Stimulated activated CD8-positive, alpha-beta memory T cell treated with anti-CD3 and anti-CD28 coated beads, Interleukin-7, amount 100 ng/mL, for 24 hours (primary cell): ENCODE measurements at places on chromosomes 11 and 22.

GRCh38 chr11:96103102-96103501, 179.2 kb upstream of the MTMR2 start:
- DNase-seq = no peak

DNA sequence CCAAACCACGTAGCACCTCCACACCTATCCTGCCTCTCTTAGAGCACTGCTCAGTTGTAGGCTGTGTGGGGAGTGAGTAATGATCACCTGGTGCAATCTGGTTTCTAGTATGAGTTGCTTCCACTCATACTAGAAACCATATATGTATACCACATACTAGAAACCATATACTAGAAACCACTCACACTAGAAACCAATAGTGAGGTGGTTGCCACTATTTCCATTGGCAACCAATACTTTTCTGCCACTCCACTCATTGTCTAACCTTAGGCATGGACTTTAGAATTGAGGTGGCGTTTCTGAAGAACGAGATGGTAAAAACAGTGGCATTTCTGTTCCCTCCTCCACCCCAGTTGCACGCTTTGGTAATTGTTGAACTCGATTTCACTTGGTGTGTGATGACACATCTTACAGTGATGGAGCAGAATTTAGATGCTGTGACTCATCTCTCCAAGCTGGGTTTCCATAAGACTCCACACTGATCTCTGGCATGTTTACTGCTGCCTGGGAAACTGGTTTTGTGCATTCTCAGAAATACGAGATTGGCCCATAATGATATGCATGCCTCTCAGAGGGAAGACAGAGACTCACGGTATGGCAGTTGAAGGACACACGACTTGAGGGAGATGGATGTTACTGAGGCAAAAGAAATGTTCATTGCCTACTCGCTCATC, 82.9 kb downstream of the KIRREL3 start:
- no peak for DNase-seq

GRCh38 chr11:129639300-129639699, 176.3 kb upstream of the TMEM45B start:
- no peak for DNase-seq

DNA sequence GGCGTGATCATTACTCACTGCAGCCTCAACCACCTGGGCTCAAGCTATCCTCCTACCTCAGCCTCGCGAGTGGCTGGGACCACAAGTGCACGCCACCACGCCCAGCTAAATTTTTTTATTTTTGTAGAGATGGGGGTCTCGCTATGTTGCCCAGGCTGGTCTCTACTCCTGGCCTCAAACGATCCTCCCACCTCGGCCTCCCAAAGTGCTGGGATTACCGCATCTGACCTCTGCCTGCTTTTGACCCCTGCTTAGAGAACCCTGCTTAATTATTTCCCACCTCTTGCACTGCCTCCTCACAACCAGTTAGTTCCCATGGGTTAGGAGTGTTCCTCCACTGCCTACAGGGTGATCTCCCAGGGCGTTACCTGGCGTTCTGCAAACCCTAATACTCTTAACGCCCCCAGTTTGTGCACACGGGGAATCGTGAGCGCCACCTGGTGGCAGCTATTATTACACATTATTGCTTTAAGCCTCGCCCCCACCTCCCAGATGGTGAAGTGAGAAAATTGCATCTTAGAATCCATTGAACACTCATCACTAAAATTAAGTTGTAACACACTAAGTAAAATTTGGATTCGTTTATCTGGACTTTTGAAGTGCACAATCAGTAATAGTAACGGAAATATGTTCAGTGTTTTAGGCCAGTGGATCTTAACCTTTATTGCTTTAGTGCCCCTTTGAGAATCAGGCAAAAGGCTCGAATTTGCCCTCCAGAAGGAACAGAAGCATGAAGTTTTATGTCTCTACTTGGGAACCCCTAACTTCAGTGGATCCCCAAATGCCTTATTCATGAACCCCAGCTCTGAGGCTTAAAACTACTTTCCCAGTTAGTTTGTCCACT, 61.4 kb upstream of the ASPHD2 start:
- DNase-seq = peak; percentile 43

- DNase-seq = no peak
Measured at GRCh38 chr11:21426931-21427330, 757.5 kb downstream of the NELL1 start.

GRCh38 chr11:68843052-68843561, 1.4 kb upstream of the CPT1A start:
- no peak for DNase-seq

GRCh38 chr11:97751405-97751804, 1269.3 kb upstream of the CNTN5 start:
- no peak for DNase-seq

DNA sequence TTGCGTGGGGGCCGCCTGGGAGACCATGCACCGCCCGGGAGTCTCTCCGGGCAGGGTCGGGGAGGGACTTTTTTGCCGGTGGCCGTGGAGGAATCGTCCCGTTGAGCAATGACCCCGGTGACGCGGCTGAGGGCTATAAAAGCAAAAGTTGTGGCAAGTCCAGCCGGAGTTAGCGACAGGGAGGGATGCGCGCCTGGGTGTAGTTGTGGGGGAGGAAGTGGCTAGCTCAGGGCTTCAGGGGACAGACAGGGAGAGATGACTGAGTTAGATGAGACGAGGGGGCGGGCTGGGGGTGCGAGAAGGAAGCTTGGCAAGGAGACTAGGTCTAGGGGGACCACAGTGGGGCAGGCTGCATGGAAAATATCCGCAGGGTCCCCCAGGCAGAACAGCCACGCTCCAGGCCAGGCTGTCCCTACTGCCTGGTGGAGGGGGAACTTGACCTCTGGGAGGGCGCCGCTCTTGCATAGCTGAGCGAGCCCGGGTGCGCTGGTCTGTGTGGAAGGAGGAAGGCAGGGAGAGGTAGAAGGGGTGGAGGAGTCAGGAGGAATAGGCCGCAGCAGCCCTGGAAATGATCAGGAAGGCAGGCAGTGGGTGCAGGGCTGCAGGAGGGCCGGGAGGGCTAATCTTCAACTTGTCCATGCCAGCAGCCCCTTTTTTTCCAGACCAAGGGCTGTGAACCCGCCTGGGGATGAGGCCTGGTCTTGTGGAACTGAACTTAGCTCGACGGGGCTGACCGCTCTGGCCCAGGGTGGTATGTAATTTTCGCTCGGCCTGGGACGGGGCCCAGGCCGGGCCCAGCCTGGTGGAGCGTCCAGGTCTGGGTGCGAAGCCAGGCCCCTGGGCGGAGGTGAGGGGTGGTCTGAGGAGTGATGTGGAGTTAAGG, at the start of gene NEAT1:
Gene NEAT1, plus strand, starts transcription at position 166 of the 883 bp plus-strand sequence.
- peak; percentile 91 for DNase-seq

GRCh38 chr22:39463277-39463676, 6.5 kb downstream of the MGAT3 start:
- no peak for DNase-seq

GRCh38 chr11:89458716-89459115, 32.5 kb downstream of the NOX4 start:
- DNase-seq = no peak

- DNase-seq = no peak
Measured at GRCh38 chr11:2472428-2473186, 27.8 kb downstream of the KCNQ1 start.

- DNase-seq = no peak
Measured at GRCh38 chr11:105168457-105168856, 28.9 kb upstream of the CARD18 start.

DNA sequence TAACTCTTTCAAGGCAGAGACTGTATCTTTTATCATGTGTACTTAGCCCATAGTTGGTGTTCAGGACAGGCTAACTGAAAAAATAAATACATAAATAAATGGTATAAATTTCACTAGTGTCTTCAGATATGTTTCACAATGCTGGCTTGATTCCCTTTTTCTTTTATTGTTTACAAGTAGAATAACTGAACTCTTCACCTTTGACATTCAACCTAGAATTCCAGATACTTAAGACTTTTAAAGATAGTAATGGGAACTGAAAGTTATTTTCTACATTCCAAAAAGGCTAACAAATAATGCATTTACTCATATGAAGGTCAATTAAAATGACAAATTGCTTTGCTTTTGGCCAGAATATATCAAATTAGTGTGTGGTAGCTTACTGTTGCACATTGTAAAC, 411.3 kb upstream of the TENM4 start:
- DNase-seq = no peak

- DNase-seq = no peak
Measured at GRCh38 chr11:108587109-108587508, 6.5 kb downstream of the EXPH5 start.

- DNase-seq = no peak
Measured at GRCh38 chr11:487571-488021, 19.4 kb downstream of the RNH1 start.

- DNase-seq = no peak
Measured at GRCh38 chr11:57493507-57494503, 21.7 kb downstream of the SLC43A1 start.

- no peak for DNase-seq
Measured at GRCh38 chr11:134644476-134645456, 232.7 kb upstream of the B3GAT1 start.

DNA sequence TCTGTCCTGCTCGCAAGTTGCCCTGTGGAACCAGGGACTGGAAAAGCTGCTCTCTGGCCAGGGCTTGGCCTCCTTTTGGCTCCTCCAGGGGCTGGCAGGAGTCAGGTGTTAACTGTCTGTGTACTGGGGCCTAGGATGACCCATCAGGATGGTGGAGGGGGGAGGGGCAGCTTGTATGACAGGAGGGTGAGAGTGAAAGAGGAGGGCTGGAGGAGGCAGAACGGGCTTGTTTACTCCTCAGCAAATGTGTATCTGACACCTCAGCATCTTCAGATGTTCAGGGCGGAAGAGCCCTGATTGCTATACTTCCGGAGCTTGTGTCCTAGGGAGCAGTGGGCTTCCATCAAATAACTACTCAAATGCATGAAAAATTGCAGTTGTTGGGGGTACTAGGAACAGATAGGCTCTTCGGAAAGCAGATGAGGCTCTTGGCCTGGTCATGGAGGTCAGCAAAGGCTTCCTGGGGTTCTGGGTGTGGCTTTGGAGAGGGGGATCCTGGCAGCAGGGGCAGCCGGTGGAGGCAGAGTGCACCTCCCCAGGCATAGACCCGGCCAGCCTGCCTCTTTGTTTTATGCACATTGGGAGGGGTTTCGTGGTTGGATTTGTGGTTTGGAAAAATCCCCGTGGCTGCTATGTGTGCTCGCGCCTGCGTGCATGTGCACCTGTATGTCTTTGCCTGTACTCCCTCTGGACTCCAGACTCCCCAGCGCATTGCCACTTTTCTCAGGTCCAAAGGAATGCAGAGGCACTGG, 31.2 kb downstream of the CD82 start:
- DNase-seq = peak; percentile 30

- no peak for DNase-seq
Measured at GRCh38 chr11:33534575-33534974, 166.1 kb downstream of the C11orf91 start.

DNA sequence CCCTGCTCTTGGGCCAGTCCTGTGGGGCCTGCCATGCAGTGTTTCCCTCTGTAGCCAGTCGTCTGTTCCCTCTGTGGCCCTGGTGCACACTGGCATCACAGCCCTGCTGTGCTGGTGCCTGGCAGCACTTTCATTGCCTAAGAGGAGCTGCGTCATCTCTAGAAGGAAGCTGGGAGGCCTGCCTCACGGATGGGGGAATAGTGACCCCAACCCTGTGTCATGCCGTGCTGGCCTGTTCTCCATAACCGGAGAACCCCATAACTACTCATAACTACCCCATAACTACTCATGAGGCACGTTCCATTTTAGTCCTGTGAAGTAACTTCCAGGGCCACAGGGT, 14.0 kb downstream of the RAB36 start:
- DNase-seq = no peak

- no peak for DNase-seq
Measured at GRCh38 chr11:79536155-79536917, 95.5 kb upstream of the TENM4 start.

GRCh38 chr11:112051768-112052167, 22.0 kb downstream of the PIH1D2 start:
- no peak for DNase-seq

DNA sequence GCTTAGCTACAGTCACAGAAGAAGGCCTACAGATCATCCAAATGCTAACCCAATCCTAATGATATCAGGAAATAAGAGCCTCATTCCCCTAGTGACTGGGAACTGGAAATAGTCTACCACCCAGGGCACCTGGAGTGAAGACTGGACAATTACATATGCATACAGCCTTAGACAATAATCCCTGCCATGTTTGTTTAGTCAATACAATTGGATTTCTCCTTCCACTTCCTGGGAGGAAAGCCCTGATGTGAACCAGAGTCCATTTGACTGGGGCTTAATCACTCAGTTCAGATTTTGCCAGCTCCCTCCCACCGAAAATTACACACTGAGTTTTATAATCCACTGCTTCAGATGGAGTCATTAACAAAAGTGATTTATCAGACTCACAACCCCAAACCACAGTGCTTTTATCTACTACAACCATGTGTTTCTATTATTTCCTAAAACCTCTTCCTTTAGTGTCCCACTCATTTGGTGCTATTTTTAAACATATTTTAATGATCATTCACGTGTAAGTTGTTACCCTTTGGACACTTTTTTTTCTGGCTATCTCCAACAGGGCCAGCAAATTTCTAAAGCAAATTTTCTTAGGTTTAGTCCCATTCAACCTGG, 29.9 kb downstream of the CWF19L2 start:
- no peak for DNase-seq

- DNase-seq = no peak
Measured at GRCh38 chr11:119919656-119920055, 190.7 kb upstream of the NECTIN1 start.

DNA sequence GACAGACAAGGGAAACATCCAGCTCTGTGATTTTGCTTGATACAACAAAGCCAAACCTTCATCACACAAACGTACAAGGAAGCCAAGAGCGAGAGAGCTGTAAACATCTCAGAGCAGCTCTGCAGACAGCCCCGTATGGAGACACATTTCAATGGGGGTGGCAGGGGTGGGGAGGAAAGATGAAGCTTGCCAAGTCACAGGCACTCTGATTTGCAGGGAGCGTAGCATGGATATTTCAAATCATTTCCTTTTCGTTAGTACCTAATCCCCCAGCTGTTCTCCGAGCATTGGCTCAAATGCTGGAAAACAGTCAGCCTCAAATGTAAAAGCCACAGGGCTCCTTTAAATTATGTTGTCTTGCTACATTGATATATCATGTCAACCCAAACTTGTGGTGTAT, 458.9 kb upstream of the CADM1 start:
- DNase-seq = no peak

DNA sequence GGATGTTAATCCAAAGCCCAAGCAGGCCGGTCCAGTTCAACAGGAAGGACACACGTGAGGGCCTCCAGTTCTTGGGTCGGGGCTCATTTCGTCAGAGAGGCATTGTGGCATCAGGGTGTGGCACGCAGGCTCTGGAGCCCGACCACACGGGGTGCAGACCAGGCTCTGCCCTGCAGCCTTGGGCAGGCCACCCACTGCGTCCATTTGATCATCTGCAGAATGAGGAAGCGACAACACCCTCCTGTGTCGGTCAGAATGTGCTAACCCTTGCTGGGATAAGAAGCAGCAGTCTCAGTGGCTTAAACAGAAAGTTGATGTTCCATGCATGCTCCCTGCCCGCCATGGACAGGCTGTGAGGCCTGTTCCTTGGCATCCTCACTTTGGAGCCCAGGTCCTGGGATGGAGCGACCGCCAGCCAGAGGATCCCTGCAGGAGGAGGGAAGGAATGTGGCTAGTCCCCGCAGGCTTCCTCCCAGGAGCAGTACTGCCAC, 10.8 kb downstream of the RIBC2 start:
- no peak for DNase-seq

- no peak for DNase-seq
Measured at GRCh38 chr22:17944256-17944655, 80.1 kb downstream of the MICAL3 start.
